ENCODE measurements at places on chromosomes 12 and 14.

DNA sequence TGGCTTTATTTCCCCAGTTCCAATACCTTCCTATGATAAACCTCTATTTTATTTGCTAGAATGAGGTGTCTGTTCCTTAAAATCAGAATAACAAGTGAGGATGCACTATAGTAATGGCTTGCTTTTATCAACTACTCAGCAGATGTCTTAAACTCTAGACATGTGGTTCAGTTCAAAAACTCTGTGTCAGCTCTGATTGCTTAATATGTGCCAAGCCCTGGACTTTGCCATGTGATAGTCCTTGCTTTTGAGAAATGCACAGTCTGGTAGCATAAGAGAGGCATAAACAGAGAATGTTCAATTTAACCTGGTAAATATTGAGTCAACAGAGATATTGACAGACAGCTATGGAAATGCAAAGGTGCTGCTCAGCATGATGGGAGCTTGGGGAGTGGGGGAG is 254.8 kb downstream of the PDZRN4 start:
- DNase-seq: no peak

GRCh38 chr12:50309950-50310349 is 26.6 kb upstream of the LIMA1 start:
- DNase-seq: no peak

GRCh38 chr12:104957719-104958000 is 430 bp downstream of the SLC41A2 start:
- no peak for DNase-seq

- DNase-seq: no peak
Observed at GRCh38 chr14:22086131-22086530, 412.5 kb upstream of the OR4E1 start.

- DNase-seq: no peak
Observed at GRCh38 chr12:128840862-128841468, 12.3 kb upstream of the GLT1D1 start.

- DNase-seq: no peak
Observed at GRCh38 chr14:102182190-102182589, 42.5 kb downstream of the WDR20 start.

DNA sequence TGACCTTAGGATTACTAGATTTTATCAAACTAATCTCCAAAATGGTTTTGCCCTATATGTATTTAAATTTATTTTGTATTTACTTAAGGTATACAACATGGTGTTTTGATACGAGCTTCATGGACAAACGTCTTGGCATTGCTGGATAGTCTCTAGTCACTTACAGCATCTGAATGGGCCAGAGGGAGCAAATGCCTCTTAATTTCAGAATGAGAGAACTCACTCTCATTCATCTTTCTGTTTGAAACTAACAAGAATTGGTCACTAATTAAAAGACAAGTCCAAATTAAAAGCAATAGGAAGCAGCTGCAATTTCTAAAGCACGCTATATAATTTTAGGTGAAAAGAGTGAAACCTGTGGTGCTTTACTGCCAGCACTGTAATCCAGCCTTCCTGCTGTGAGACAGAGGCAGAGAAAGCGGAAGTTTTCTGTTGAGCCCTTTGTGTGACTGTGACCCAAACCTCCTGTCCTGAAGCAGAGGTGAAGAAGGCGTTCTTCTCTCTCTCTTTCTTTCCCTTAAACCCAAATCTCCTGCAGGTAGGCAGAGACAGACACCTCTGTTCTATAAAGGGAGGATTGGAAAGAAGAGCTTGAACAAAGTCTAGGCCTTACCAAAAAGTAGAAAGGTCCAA is 184.6 kb upstream of the NAV3 start:
- no peak for DNase-seq

DNA sequence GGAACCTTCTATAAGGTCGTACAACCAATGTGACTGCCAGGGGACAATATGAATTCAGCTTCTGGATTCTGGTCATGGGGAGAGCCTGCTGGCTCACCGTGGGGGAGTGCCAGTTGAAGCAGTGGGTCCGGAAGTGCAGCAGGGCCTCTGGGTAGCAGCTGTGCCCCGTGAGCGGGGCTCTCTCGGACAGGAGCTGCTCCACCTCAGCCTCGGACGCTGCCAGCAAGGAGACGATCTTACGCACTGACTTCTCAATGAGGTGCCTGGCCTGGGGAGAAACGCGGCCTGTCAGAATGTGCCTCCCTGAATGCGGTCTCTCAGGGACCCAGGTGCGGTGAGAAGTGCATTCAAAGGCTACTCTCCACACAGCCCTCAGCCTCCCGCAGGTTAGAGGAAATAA is 42.0 kb downstream of the LGMN start:
- DNase-seq: no peak

GRCh38 chr12:86787419-86787818 is 531.2 kb upstream of the MGAT4C start:
- no peak for DNase-seq

- no peak for DNase-seq
Observed at GRCh38 chr12:46534327-46534840, 161.8 kb upstream of the SLC38A2 start.

DNA sequence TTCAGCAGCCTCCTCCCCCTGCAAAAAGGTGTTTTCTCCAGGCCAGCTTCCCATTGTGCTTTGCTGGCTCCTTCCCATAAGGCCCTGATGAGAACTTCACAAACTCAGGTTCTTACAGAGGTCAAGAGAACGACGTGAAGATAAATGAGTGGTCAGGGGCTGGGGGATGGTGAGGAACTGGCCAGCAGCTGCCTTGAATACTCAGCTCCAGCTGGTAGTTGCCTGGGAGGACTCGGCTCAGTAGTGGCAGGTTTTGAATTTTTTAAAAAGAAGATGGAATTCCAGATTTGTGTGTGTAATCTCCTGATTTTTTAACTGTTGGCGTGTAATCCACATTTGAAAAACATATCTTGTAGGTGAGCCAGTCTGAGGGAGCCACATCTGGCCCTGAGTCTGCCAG is 5.9 kb downstream of the DDX55 start:
- DNase-seq: no peak

DNA sequence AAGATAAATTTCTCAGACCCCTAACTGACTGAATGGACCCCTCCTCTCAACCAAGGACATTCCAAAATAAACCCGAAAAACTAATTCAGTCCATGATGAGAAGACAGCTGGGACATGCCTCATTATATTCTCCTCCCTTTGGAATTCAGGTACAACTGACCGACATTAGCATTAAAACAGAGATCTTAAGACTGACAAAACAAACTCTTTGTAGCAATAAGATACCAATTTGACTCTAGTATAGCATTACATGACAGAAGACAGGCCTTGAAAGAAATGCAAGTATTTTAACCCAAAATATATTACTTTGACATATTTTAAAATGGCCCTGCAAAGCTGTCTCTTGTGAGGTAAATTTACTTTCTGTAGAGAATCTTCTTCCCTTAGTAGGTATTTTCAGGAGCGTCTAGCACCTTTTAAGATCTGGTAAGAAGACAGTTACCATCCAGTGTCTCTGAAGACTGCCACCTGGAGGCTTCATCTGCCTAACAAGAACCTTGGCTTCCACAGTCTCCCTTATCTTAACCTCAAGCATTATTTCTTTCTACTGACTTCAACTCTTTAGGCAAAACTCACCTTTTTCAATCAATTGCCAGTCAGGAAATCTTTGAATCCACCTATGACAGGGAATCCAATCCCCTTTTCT is 957.5 kb downstream of the SLC6A15 start:
- DNase-seq: no peak

DNA sequence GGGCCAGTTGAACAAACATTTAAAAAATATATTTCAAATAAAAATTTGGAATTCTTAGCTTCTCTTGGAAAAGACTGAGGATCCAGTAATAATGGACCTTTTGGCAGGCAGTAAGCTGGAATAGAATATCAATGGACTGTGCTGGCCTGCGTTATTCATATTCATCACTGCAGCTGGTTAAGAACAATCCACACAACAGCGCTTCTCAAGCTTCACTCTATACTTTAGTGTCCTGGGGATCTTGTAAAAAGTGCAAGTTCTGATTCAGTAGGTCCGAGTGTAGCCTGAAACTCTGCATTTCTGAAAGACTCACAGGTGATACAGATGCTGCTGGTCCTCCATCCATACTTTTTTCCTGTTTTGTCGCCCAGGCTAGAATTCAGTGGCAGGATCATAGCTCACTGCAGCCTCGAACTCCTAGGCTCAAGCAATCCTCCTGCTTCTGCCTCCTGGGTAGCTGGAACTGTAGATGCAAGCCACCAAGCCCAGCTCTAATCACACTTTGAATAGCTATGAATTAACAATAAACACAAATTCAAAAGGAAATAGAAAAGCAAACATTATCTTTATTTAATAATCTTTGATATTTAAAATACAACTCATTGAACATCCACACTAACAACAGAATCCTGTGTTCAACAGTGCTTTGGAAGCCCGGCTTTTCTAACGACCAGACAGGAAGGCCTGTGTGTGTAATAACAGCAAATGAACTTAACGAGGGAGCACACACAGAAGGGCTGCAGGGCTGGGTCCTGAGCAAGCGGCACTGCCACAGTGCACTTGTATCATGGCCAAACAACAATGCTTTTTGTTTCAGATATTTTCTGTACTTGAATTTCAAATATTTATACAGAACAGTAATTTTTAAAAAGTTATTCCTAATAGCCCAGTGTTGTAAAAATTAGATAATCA is 18.4 kb upstream of the TRIP11 start:
- no peak for DNase-seq

DNA sequence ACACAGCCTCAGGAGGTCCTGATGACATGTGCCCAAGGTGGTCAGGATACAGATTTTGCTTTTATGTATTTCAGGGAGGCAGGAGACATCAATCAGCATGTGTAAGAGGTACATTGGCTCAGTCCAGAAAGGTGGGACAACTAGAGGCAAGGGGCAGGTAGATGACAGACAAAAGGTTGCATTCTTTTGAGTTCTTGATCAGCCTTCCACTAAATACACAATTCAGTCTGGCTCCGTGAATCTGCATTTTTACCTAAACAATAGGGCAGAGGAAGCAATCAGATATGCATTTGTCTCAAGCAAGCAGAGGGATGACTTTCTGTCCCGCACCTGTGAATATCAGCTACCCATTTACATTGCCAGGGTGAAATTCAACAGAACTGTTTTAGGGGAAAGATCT is 178.6 kb downstream of the KSR2 start:
- DNase-seq: no peak

DNA sequence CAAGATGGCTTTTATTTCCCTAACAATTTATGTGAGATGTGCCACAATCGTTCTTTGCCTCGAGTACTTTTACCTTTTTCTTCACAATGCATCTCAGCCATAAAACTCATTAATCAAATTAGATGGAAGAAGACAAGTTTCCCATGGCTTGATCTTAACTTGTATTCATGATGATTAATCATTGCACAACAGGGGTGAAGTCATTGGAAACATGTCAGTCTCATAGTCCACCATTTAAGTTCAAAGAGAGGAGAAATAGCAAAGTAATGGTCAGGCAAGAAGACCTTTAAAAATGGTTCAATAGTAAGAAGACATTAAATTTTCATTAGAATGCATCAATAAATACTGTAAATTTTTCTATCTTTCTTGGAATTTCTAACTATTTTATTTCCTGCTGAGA is 136.3 kb downstream of the FOXG1 start:
- no peak for DNase-seq

- DNase-seq: no peak
Observed at GRCh38 chr14:106200541-106201315, 674.3 kb downstream of the TMEM121 start.

- no peak for DNase-seq
Observed at GRCh38 chr14:66972469-66972868, 216.8 kb upstream of the GARIN2 start.

DNA sequence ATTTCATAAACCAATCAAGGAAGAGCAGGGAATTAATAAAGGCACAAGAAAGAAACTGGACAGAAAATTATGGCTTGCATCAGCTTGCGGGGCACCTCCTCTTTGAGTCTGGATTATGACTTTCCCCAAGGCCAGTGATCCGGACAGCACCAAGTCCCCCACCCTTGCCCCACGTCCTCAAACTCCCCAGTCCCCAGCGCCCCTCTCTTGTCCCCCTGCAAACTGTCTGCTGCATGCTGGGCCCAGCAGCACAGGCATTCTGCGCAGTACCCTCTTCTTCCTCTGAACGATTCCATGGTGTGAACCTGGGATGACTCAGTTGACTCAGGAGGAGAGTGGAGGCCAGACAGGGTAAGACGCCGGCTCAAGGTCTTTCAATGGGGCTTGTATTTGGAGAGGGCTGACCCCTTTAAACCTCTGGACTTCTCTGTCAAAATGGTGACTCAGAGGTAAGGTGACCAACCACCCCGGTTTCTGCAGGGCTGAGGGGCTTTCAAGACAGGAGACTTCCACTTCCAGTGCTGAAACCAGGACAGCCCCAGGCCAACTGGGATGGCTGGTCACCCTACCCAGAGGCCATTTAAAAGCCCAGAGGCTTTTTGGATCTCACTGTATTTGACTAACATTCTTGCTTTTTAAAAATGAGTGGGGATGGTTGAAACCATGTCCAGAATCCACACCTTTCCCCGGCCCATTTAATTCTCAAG is 13.5 kb downstream of the C14orf132 start:
- no peak for DNase-seq

DNA sequence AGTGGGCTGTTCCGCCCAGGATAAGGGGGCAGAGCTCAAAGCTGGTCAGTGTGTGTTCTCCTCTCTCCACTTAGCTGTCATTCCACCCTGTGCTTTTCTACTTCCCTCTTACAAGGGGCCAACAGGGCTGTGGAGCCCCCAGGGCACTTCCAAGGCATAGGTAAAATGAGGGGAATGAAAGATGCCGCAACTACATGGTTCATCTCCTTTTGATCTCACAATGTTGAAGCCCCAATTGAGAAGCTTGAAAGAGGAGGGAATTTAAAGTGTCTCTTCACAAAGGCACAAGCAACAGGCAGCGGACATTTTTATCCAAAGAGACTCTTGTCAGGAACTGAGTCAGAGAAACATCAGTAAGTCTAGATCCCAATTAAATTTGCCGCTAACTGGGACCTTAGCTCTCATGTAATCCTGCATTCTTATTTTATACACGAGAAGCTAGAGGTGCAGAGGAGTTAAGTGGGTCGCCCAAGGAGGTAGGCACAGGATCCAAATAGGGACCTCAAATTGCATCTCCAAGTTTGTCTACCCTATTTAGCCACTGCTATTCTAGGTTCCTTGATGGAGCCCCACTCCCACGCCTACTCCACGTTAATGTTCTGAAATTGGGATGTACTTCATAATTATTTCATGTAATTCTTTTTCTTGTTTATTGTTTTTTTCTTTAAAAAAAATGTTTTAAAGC is 20.1 kb downstream of the TRIM9 start:
- no peak for DNase-seq

DNA sequence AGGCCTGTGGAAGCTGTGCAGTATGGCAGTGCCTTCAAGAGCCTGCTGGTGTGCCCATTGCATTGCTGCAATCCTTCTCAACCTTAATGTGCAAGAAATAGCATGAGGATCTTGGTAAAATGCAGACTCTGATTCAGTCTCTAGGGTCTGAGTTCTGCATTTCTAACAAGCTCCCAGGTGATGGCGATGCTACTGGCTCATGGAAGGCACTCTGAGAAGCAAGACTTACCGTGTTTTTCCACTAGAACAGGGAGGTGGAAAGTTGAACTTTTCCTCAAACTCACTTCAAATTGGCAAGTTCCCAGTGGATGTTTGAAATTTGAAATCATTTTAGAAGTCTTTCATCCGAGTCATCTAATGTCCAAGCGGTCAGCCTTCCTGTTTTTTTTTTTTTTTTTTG is 55.5 kb downstream of the MYRFL start:
- no peak for DNase-seq
